ENCODE measurements at places on chromosomes 4 and X. TPM values are rescaled to one million over a fixed set of nuclear protein-coding genes. Genes with fewer than 3 reads are reported as not detected.

The GRPEL1 gene
- total RNA-seq = 43.5 TPM

The GPR50 gene
- not detected for total RNA-seq

The SLC49A3 gene
- total RNA-seq = 0.34 TPM

The WWC2 gene
- 109 TPM for total RNA-seq

DNA sequence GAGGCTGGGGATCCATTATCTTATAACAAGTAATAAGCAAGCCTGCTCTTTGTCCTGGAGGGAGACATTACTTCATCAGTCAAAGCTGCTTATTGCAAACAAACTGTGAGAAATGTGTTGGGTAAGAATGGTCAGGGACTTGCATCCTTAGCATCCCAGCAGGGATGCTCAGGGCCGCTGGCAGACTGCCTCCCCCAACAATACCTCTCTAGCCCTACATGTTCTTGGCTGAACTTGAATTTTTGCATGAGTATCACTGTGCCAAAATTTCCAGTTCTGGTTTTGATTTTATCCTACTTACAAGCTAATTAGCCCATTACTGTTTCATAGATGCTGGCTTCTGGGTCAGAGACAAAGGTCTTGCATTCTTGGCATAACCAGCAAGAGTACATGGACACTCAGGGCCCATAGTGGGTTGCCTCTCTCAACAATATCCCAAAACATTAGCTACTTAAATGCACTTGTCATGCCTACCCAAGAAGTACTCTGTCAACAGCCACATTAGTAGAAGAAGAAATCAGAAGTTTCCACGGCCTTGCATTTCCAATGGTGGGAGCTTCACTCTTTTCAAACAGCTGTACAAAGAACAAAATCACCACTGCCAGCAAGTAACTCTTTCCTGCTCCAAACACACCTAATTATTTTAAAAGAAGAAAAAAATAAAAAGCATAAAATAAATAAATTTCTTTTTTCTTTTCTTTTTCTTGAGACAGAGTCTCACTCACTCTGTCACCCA, 41.9 kb upstream of the NEUROG2 start:
- H3K27me3 ChIP-seq = no peaks in the 10 kb centered on the region
- no peak for DNase-seq
- no peaks in the 10 kb centered on the region for H3K36me3 ChIP-seq

GRCh38 chr4:65033899-65034298, 624.6 kb upstream of the TECRL start:
- no peak overlapping the region for H3K4me3 ChIP-seq
- H3K27ac ChIP-seq = no peak overlapping the region
- H3K27me3 ChIP-seq = no peaks in the 10 kb centered on the region

- H3K4me1 ChIP-seq = peaks cover 50% of the 10 kb centered on the region
- peaks cover 14% of the 10 kb centered on the region for H3K36me3 ChIP-seq
- DNase-seq = no peak
- H3K4me3 ChIP-seq = no peak overlapping the region
These were observed 27.5 kb downstream of the RUFY3 start for GRCh38 chr4:70749313-70749712.

DNA sequence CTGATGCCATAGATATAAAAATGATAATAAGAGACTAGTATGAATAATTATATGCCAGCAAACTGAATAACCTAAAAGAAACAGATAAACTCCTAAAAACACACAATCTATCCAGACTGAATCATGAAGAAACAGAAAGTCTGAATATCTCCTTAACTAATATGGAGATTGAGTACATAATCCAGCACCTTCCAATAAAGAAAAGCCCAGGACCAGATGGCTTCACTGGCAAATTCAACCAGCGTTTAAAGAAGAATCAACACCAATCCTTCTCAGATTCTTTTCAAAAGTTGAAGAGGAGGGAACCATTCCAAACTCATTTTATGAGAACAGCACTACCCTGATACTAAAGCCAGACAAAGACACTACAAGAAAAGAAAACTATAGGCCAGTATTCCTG, 26.5 kb upstream of the RNF212 start:
- H3K27me3 ChIP-seq = peaks cover 52% of the 10 kb centered on the region
- no peak for DNase-seq
- no peaks in the 10 kb centered on the region for H3K36me3 ChIP-seq
- H3K4me3 ChIP-seq = no peak overlapping the region
- H3K27ac ChIP-seq = no peak overlapping the region

GRCh38 chr4:97411356-97411755, 731.9 kb downstream of the STPG2 start:
- no peak overlapping the region for H3K27ac ChIP-seq
- no peaks in the 10 kb centered on the region for H3K4me1 ChIP-seq
- H3K4me3 ChIP-seq = no peak overlapping the region
- peaks cover 6% of the 10 kb centered on the region for H3K36me3 ChIP-seq
- no peaks in the 10 kb centered on the region for H3K27me3 ChIP-seq

DNA sequence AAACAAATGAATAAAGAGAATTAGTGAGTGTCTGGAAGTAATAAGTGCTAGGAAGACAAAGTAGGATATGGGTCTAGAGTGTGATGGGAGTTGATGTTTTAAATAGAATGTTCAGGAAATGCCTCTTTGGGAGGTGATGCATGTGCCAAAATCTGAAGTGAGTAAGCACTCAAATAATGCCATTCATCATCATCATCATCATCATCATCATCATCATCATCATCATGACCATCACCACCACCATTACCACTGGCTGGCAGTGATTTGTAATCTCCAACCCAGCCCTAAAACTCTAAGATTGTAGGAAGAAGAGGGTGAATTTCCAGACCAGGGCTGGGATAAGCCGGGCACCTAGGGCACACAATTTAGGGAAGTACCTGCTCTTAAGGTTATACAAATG, 9.7 kb upstream of the SOX3 start:
- H3K27ac ChIP-seq = no peak overlapping the region
- no peaks in the 10 kb centered on the region for H3K36me3 ChIP-seq
- no peaks in the 10 kb centered on the region for H3K27me3 ChIP-seq
- no peak for DNase-seq
- no peak overlapping the region for H3K4me3 ChIP-seq

Data from HFFc6 (cell line).